ENCODE measurements at places on chromosomes 16 and 17.

- no peak for DNase-seq
Measured at GRCh38 chr16:9077091-9077809, 14.2 kb upstream of the HAPSTR1 start.

- DNase-seq: no peak
Measured at GRCh38 chr16:55651841-55652824, 3.7 kb upstream of the SLC6A2 start.

DNA sequence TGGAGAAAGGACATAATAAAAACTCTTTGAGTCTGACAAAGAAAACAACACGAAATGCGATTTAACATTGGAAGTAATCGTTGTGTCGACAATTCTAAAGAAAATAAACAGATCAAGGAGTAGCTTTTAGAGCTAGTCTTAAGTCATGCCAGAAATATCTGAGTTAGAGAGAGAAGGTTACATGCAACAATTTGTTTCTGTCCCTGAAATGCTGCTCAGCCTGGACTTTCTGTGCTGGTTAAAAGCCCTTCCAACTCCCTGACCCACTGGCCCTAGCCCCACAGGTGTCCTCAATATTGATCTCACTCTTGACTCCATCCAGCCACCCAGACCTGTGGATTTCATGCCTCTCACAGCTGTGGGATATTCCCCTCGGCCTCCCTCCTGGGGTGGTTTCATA lies 33.2 kb upstream of the TEX2 start:
- DNase-seq: no peak

DNA sequence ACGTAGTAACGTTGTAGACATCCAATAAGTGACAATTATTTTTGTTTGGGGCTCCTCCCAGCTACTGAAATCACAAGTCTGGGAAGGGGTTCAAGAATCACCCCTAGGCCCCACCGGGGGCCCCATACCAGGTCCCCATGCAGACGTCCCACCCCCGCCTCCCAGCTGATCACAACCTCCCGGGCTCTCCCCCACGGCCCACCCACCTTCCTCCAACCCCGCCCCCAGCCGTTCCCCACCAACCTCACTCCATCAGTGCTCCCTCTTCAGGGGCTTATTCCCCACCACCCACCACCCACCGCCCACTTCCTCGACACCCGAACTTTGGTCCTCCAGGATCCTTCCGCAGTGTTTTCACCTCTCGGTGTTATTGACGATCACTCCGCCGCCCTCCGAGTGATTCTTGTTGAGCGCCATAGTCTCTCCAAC lies 240 bp downstream of the WBP2 start:
- DNase-seq: no peak

GRCh38 chr17:20063665-20064648 lies 54.8 kb downstream of the SPECC1 start:
- DNase-seq: peak; percentile 79

GRCh38 chr17:63925615-63926014 lies 6.5 kb downstream of the CD79B start:
- DNase-seq: no peak

DNA sequence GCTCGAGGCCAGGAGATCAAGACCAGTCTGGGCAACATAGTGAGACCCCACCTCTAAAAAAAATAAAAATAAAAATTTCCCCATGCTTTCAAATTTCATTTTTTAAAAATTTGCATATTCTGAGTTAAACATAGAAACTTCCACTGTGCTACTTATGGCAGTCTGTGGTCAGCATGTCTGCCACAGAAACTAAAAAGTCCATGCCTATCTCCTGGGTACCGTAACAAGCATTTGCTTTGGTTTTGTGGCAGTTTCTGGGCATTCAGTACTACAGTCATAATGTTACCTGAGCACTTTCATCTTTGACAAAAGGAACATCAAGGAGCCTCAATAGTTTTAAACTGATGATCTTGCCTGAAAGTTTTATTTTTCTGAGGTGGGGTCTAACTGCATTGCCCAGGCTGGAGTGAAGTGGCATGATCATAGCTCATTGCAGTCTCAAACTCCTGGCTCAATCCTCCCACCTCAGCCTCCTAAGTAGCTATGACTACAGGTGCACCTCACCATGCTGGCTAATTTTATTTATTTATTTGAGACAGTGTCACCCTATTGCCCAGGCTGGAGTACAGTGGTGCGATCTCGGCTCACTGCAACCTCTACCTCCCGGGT lies 13.2 kb upstream of the ITGA2B start:
- DNase-seq: no peak

DNA sequence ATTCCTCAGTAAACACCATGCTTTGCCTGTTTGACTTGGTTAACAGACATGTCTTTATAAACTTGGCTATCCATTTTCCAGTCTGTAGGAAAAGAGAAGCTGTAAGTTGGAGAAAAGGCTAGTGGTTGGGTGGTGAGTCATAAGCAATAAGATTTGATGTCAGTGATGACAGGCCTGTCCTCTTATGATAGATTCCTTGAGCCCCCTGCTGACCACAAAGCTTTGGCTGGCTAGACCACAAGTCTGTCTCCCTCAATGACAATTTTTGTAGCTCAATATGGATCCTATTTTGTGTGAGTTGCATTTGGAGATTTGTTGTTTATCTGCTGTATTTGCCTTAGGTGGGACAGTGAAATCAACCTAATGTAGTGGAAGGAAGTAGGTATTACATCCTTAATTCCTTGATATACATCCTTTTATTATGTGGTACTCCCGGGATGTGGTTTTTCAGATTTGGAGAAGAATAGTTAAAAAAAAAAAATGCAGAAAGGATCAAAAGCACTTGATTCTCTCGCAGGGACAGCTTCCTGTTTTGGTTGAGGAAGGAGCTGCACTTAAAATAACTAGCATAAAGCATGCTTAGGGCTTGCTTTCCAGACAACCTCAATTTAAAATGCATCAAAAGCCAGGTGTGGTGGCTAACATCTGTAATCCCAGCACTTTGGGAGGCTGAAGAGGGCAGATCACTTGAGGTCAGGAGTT lies 67.4 kb downstream of the SIAH1 start:
- peak; percentile 9 for DNase-seq

DNA sequence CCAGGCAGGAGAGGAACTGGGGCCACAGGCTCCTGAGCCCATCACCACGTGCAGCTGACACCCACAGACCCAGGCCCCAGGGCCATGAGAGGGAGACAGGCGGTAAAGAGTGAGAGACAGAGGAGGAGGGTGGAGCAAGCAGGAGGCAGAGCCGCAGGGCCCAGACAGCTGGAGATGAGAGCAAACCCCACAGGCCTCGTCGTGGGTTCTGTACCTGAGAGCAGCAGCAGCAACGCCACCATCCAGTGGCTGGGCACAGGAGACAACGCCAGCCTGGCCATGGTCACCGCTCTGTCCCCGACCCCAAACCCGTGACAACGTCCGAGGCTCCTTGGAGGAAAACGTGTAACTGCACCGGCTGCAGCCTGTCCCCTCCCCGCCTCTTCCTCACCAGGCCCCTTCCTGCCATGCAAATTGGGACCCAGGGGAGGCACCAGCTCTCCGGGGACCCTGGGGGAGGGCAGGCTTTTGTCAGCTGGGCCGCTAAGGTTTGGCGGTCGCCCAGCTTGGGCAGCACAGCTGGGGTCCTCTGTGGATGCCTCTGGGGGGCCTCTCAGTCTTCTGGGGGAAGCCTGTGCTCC lies at the start of gene CD79B:
Gene CD79B, minus strand, starts transcription at position 351 of the 581 bp plus-strand sequence. Its CDS starts 70 bp downstream, at position 281.
- no peak for DNase-seq

GRCh38 chr16:84820771-84821170 lies 986 bp downstream of the CRISPLD2 start:
- no peak for DNase-seq

DNA sequence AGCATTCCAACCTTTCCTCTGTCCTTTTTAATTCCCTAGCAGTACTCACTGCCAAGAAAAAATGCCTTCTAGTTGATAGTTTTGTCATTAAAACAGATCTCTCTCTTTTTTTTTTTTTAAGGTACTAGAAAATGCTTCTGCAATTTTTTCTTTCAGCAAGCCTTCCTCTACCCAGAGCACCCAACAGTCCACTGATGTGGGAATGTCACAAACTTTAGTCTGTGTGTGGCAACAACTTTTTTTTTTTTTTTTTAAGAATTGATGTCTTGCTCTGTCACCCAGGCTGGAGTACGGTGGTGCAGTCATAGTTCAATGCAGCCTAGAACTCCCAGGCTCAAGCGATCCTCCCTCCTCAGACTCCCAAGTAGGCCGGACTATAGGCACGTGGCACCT lies 34.7 kb downstream of the CDRT15 start:
- no peak for DNase-seq

DNA sequence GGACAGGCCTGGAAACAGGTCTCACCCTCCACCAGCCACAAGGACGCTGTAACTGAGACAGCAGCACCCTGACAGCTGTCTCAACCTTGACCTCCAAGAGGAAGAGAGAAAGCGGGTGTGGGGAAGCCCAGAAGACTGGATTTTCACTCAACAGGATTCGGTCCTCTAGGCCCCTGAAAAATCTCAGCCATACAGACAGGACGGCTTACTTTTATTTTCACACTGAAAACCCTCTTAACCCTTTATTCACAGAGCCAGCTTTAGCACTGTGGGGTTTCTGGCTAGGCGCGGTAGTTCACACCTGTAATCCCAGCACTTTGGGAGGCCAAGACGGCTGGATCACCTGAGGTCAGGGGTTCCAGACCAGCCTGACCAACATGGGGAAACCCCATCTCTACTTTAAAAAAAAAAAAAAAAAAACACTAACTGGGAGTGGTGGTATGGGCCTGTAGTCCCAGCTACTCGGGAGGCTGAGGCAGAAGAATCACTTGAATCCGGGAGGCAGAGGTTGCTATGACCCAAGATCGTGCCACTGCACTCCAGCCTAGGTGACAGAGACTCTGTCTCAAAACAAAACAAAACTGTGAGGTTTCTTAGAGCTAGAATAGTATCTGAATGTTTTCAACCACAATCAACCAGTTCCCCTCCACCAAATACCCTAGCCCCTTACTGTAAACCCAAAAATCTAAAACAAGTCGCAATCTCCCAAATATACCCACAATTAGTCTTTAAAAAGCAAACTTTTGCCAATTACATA lies 5.3 kb downstream of the ANKRD11 start:
- DNase-seq: no peak

GRCh38 chr17:74512036-74512435 lies 19.2 kb downstream of the CD300LB start:
- DNase-seq: no peak

DNA sequence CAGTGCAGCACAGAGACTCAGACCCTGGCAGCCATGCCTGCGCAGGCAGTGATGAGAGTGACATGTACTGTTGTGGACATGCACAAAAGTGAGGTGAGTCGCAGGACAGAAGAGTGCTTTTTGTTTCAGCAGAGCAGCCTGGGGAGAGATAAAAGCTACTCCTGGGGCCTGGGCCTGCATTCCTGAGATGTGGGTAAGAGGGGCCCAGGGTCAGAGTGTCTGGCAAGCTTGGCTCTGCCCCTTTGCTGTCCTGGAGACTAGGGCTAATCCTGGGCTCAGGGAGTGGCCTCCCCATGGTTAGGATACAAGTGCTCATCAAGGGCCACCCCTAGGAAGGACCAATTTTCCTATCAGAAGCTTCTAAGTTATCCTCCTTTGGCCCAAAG lies 4.8 kb upstream of the ERBB2 start:
- no peak for DNase-seq

DNA sequence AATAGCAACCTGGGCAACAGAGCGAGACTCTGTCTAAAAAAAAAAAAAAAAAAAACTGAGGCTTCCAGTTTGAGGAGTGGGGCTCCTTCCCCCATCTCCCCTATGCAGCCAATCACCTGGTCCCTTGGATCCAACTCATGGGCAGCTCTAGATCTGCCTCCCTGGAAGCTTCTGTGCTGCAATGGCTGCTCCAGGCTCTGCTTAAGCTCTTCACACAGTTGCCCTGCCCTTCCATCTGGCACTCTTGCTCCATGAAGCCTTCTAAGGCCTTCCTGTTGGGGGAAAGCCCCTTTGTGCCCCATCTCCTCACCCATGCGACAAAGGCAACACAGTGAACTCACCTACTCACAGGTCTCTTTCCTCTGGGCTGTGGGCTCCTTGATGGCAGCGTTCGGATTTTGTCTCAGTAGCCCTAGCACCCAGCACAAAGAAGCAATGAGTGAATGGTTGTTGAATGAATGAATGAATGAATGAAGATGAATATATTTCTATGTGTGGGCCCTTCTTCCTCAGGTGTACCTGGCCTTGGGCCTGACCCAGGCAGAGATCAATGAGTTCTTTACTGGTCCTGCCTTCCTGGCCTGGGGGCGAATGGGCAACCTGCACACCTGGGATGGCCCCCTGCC lies 1.9 kb downstream of the NAGLU start:
- DNase-seq: no peak

DNA sequence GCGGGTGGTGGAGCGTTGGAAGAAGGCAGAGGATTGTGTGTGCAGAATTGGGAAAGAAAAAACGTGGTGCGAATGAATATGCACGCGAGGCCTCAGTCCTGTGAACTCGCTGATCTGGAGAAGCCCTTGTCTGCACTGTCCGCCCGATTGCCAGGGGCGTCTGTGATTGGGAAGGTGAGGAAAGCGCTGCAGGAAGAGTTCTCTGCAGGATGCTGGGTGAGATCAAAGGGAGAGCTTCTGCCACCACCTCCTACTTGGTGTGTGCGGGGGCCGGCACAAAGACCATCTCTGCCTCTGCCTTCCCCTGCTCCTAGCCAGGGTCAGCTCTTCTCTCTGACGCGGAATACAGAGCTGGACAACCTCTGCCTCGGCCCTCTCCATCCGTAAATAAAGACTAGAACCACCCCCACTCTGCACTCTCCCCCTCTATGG lies 841 bp upstream of the RAB5C start:
- no peak for DNase-seq

DNA sequence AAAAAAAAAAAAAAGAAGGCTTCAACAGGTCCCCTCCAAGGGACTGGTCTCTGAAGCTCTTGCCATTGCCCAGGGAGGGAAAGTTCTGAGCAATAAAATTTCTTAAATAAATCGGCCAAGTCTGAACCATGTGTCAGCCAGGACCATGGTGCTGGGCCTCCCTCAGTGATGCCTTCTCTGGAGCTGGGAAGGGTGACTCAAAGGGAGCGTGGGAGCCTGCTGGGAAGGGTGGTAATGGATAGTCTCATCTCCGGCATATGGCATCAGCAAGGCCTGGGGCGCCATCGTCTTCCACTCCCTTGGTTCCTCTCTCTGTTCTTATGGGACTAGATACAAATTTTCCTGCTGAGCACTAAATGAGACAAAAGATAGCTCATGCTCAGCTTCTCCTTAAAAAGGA lies 2.3 kb downstream of the VKORC1 start:
- no peak for DNase-seq

- no peak for DNase-seq
Measured at GRCh38 chr16:78608305-78608776, 508.9 kb downstream of the WWOX start.

GRCh38 chr17:17877529-17878358 lies 41.0 kb upstream of the SREBF1 start:
- DNase-seq: peak; percentile 70

- no peak for DNase-seq
Measured at GRCh38 chr17:57357830-57358430, 101.6 kb downstream of the MSI2 start.

Measured in AG08396 (cell line).